ENCODE measurements at places on chromosomes 1 and 21. TPM values are rescaled to one million over a fixed set of nuclear protein-coding genes. Genes with fewer than 3 reads are reported as not detected.
A peak's percentile ranks its signal among the peaks of the same experiment; 100 is the strongest.

Gene LPAR3
- 0.10 TPM for total RNA-seq

DNA sequence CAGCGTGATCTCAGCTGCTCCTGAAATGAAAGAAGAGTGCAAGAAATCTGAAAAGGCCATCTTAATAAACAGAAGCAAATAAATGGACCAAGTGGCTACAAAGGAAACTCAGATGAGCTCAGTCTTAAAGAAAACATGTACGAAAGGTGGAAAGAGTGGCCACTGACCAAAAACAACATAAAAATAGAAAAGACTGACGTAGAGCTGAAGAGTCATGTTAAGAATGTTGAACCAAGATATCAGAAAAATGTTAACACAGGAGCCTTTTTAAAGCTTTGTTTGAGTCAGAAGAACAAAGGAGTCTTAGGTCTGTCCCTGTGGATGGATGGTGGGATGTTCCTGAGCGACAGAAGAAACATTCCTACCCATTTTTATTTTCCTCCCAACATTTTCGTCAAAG is 30.8 kb upstream of the ZNF648 start:
- H3K4me3 ChIP-seq, result no peak overlapping the region
- no peak overlapping the region for H3K27ac ChIP-seq
- H3K4me1 ChIP-seq, result no peaks in the 10 kb centered on the region
- no peaks in the 10 kb centered on the region for H3K36me3 ChIP-seq

Gene SPATA17
- total RNA-seq, result not detected

DNA sequence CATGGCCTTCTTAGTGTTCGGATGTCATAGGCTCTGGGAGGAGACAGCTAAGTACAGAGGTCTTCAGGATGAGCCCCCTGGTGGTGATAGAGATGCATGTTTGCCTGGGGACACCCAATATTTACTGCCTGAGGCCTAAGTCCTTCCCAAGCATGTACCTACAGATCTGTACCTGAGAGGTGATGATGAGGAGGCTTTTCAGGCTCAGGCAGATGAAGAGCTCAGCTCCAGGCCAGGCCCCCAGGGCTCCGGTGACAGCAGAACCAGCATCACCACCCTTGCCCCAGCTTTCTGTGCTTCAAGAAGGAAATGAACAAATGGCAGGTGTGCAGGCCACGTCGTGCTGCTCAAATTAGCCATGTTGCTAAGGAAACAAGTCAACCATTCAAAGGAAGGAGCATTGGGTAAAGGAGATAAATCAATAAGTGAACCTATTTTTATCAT is 21.1 kb downstream of the CACNA1E start:
- no peak overlapping the region for H3K27ac ChIP-seq
- DNase-seq, result no peak
- no peaks in the 10 kb centered on the region for H3K36me3 ChIP-seq
- H3K4me3 ChIP-seq, result no peak overlapping the region

GRCh38 chr1:162502928-162503327 is 5.3 kb downstream of the UHMK1 start:
- H3K4me3 ChIP-seq, result no peak overlapping the region
- H3K27ac ChIP-seq, result no peak overlapping the region
- DNase-seq, result no peak
- H3K36me3 ChIP-seq, result no peaks in the 10 kb centered on the region
- no peaks in the 10 kb centered on the region for H3K27me3 ChIP-seq

DNA sequence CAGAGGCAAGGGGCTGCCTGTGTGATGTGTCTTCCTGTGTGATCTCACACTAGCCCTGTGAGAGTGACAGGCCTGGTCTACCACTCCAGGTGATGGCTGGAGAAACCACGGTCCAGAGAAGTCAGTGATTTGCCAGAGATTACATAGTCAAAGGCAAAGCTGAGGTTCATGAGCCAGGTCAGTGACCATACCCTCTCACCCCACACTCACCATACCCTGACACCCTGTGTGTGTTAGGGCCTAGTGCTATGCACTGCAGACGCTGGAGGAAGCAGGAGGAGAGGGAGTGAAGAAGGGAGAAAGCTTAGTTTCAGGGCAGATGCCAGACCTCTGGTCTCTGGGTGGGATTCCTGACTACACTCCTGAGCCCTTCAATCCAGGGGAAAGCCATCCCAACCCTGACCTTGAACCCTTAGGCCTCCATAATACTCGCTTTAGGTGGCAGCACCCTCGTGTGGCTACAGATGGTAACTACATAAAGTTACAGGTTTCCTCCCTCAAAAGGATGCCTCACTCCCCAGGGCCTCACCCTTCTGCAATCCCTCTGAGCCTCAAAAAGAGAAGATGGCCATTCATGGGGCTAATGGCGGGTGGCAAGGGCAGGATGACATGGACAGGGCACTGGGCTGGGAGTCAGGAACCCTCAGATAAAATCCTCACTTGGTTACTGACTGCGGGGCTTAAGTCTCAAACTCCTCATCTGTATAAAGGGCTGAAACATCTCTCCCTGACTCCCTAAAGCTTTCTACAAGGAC is 20.8 kb upstream of the SDC3 start:
- no peaks in the 10 kb centered on the region for H3K4me1 ChIP-seq
- H3K27me3 ChIP-seq, result no peaks in the 10 kb centered on the region
- H3K36me3 ChIP-seq, result no peaks in the 10 kb centered on the region
- no peak overlapping the region for H3K4me3 ChIP-seq

DNA sequence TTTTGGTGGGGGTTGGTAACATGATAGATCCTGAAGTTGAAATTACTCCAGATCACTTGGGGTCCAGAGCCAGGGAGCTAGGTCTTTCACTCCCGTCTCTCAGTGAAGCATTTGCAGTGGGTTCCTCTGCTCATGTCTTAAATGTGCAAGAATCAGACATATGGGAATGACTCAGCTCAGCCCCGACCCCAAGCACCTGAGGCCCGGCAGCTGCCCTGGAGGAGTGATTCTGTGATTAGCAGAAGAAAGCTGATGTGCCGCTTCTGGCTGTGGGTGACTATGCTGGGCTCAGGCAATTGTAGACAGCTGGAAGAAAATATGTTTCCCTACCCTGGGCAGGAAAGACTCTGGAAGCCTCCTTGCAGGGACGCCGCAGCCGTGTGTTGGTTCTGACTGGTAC is 601.7 kb downstream of the NPHP4 start:
- no peaks in the 10 kb centered on the region for H3K36me3 ChIP-seq
- no peaks in the 10 kb centered on the region for H3K4me1 ChIP-seq
- H3K4me3 ChIP-seq, result no peak overlapping the region
- no peak for DNase-seq
- no peak overlapping the region for H3K27ac ChIP-seq
- H3K27me3 ChIP-seq, result no peaks in the 10 kb centered on the region

DNA sequence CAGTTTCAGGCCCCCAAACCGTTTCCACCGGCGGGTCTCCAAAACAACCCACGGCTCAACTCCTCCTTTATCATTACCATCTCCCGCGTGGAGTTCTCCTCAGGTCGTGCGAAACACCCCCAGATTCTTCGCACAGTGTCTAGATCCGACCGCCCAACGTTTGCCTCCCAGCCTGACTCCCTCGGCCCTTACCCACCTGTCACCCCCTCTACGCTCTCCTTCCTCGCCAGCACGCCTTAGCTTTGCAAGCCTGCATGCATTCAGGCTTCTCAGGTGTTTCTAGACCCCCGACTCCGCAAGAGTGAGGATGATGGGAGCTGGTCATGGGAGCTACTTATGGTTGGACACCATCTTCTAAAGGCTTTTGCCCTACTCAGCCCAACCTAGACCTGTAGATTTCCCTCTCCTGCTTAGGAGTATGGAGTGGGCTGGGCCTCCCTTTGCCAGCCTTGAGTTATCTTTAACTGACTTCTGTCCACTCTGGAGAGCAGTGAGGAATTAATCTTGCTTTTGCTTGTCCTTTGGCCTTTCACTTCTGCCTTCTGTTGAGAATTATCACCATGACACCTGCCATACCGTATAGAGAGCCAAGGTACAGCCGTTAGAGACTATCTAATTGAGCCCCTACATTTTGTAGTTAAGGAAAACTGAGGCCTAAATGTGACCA is 865 bp downstream of the ATP5IF1 start:
- H3K4me3 ChIP-seq, result peak overlapping the region; percentile 73
- H3K36me3 ChIP-seq, result no peaks in the 10 kb centered on the region
- no peak overlapping the region for H3K27ac ChIP-seq
- no peak for DNase-seq
- H3K4me1 ChIP-seq, result no peaks in the 10 kb centered on the region

Gene BTBD8
- 4.9 TPM for total RNA-seq

DNA sequence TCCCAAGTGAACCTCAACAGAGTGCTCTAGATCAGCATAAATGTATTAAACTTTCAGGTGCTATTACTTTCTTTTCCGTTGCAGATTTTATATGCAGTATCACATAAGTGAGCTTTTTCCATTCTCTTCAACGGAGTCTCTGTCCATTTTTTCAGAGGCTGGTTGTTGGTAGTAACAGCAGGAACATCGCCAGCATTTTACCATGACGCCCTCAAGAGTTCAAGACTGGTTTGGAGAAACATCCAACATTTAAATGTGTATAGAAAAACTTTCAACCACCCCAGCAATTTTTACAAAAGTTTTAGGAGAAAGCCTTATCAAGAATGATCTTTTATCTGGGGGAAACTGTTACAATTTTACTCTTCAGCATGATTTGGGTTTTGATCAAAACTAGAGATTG is 117.0 kb downstream of the TGFB2 start:
- H3K36me3 ChIP-seq, result no peaks in the 10 kb centered on the region
- no peaks in the 10 kb centered on the region for H3K27me3 ChIP-seq
- H3K4me3 ChIP-seq, result no peak overlapping the region
- DNase-seq, result no peak

- no peaks in the 10 kb centered on the region for H3K36me3 ChIP-seq
- no peak overlapping the region for H3K4me3 ChIP-seq
These were observed 69.9 kb downstream of the TMEM53 start for GRCh38 chr1:44604157-44604955.

DNA sequence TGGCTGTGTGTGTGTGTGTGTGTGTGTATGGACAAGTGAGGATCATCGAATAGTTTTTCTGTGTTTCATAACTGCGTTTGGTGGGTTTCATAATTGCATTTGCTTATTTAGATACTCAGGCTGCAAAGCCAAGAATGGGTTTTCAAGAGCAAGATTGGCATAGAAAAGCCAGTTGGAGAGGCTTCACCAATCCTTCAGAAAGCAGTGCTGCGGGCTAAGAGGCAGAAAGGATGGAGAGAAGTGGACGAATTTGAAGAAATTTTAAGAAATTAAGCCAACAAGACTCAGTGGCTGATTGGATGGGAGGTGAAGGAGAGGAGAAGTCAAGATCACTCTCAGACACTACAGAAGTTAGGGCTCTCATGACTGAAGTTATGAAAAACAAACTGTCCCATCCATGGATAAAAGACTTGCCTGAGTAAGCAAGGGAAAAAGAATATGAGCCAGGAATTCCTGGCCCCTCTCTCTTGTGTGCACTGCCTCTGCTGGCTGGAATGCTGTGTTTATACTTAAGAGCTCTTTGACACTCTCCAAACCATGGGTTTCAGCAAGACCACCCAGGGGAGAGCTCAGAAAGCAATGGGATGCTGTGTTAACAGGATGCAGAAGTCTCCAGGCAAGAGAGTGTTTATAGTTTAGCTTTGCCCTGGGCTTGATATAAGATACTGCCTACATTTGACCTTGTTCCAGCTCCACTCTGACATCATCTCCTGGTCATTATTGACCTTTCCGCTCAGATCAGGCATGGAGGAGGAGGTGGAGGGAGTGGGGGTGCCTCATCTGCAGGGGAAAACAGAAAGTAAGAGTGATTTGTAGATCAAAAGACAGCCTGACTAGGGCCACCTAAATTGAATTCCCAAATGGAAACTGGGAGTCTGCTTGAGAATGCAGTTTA is 232.0 kb upstream of the PLXNA2 start:
- H3K4me1 ChIP-seq, result no peaks in the 10 kb centered on the region
- DNase-seq, result no peak
- H3K36me3 ChIP-seq, result no peaks in the 10 kb centered on the region
- no peaks in the 10 kb centered on the region for H3K27me3 ChIP-seq

GRCh38 chr1:4655674-4656532 is 1.5 kb downstream of the AJAP1 start:
- no peak overlapping the region for H3K27ac ChIP-seq
- no peaks in the 10 kb centered on the region for H3K36me3 ChIP-seq

- H3K4me1 ChIP-seq, result no peaks in the 10 kb centered on the region
- no peaks in the 10 kb centered on the region for H3K36me3 ChIP-seq
- no peak for DNase-seq
- H3K4me3 ChIP-seq, result no peak overlapping the region
These were observed 38.4 kb downstream of the LHX8 start for GRCh38 chr1:75172556-75172955.

Gene SYCP1
- total RNA-seq, result not detected

Gene LCE6A
- total RNA-seq, result not detected

Gene KPRP
- total RNA-seq, result not detected

Gene LAMC2
- 0.90 TPM for total RNA-seq

DNA sequence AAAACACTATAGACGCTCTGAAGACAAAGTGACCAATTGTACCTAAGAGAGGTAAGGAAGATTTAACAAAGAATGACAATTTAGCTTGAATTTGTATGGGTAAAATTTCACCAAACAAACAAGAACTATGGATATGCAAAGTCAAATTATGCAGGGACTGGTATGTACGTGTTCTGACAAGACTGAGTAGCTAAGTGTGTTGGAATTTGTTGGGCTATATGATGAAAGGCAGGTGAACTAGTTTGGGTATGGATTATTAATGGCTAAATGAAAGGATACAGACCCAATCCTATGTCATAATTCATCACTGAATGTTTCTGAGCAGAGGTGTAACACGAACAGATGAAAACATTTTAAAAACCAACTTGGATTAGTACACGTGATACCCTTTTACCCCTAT is 7.6 kb downstream of the DNTTIP2 start:
- H3K36me3 ChIP-seq, result peaks cover 7% of the 10 kb centered on the region
- DNase-seq, result no peak
- H3K27me3 ChIP-seq, result no peaks in the 10 kb centered on the region
- no peak overlapping the region for H3K4me3 ChIP-seq
- no peak overlapping the region for H3K27ac ChIP-seq

Gene HCRTR1
- not detected for total RNA-seq

DNA sequence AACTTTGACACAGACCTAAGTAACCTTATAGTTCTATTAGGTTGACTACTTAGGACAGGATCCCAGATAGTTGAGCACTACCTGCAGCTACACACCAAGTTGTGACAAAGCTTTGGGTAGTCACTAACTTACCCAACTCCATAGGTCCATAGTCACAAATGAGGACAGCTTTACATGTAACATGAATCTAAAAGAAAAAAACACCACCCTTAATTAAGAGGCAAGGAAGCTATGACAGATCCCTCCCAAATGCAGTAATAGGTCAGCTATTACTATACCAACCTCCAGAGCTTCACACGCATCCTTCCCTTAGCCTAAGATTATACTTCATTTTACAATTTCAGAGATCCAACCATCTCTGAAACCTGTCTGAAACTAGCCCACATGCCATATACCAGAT is 12.7 kb upstream of the RAB42 start:
- DNase-seq, result no peak
- no peak overlapping the region for H3K27ac ChIP-seq
- H3K27me3 ChIP-seq, result no peaks in the 10 kb centered on the region
- no peaks in the 10 kb centered on the region for H3K36me3 ChIP-seq

- H3K27ac ChIP-seq, result no peak overlapping the region
- H3K4me1 ChIP-seq, result no peaks in the 10 kb centered on the region
These were observed 71.8 kb upstream of the CSF1 start for GRCh38 chr1:109838838-109839240.

Gene MIGA1
- 22.0 TPM for total RNA-seq

- no peak overlapping the region for H3K27ac ChIP-seq
- no peaks in the 10 kb centered on the region for H3K36me3 ChIP-seq
- H3K4me3 ChIP-seq, result no peak overlapping the region
- H3K4me1 ChIP-seq, result no peaks in the 10 kb centered on the region
- H3K27me3 ChIP-seq, result no peaks in the 10 kb centered on the region
These were observed 3.7 kb upstream of the AUNIP start for GRCh38 chr1:25862785-25863485.

GRCh38 chr1:55150880-55151588 is 64.1 kb downstream of the USP24 start:
- H3K4me1 ChIP-seq, result no peaks in the 10 kb centered on the region
- H3K27ac ChIP-seq, result no peak overlapping the region
- H3K27me3 ChIP-seq, result no peaks in the 10 kb centered on the region
- H3K36me3 ChIP-seq, result peaks cover 5% of the 10 kb centered on the region
- no peak overlapping the region for H3K4me3 ChIP-seq
- DNase-seq, result no peak

Gene ANGPTL3
- total RNA-seq, result not detected
